ENCODE measurements at places on chromosomes 12 and 14. TPM values are rescaled to one million over a fixed set of nuclear protein-coding genes. Genes with fewer than 3 reads are reported as not detected.
A peak's percentile ranks its signal among the peaks of the same experiment; 100 is the strongest.

DNA sequence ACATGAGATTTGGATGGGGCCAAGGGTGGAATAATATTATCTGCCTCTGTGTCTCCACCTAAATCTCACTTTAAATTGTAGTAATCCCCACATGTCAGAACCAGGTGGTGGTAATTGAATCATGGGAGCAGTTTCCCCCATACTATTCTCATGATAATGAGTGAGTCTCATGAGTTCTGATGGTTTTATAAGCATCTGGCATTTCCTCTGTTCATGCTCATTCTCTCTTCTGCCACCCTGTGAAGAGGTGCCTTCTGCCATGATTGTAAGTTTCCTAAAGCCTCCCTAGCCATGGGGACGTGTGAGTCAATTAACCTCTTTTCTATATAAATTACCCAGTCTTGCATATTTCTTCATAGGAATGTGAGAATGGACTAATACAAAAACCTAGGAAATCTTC is 29.9 kb downstream of the TSPAN19 start:
- DNase-seq, result no peak

- DNase-seq, result no peak
These were observed 163.7 kb upstream of the NOVA1 start for GRCh38 chr14:26761532-26761931.

DNA sequence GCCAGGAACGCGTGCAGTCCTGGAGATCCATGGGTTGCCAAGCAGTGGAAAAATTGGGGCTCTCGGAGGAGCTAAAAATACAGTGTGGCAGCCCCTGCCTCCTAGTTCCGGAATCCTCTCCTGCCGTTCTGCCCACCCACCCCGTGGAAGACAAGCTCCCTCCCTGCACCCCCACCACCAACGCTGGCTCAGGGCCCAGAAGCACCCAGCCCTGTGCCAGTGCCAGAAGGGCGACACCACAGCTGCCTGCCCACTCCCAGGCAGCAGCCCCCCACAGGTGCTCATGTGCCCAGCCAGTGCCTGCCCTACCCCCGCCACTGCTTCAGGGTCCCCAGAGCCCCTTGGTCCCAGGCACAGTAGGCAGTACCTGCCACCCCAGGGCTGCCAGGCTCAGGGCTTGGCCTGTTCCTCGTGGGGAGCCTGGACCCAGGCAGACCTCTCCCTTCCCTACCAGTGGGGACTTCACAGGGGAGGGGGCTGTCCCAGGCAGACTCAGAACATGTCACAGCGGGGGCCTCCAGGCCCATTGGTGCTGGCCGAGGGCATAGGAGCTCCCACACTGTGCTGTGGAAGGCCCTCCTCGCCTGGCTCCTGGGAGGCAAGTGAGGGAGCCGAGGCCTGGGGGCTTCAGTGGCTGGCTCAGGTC is 7.4 kb downstream of the INF2 start:
- DNase-seq, result no peak

GRCh38 chr12:83470749-83471148 is 784.0 kb downstream of the TMTC2 start:
- no peak for DNase-seq

DNA sequence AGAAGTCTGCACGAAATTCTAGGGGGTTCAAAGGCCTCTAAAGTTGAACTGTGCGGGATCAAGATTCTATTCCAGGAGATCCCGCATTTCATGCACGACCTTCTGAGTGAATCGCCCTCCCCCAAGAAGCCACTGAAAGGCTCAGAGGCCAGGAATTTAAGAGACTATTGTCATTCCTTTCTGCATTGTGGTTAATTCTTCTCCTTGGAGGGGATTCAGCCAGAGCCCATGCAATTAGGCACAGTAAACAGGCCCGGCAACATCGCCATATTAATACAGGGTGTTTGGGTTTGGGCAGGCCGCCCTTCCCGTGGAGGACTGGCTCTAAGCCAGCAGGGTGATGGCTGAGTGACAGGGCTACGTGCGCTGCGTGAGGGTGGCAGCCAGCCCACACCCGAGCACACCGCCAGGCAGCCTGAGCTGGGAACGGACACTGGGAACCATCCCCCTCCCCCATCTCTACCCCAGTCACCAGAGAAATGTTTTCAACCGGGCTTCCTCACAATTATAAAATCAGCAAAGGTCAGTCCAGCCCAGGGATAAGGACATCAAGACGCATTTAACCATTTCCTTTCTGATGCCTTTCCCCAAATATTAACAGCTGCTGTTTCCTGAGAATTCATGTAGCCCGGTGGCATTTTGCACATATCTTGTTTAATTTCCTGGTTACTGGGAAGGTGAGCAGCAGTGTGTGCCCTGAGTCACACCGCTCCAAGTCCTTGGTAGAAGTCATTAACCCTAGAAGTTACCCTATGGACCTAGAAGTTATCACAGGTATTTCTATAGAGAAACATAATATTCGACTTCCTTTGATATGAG is 12.5 kb downstream of the EGLN3 start:
- DNase-seq, result peak; percentile 77

Gene CORO1C
- 104 TPM for total RNA-seq

Gene SMIM41
- 0.31 TPM for total RNA-seq

Gene DTX1
- 4.9 TPM for total RNA-seq
